ENCODE measurements at places on chromosomes 2 and 18.

DNA sequence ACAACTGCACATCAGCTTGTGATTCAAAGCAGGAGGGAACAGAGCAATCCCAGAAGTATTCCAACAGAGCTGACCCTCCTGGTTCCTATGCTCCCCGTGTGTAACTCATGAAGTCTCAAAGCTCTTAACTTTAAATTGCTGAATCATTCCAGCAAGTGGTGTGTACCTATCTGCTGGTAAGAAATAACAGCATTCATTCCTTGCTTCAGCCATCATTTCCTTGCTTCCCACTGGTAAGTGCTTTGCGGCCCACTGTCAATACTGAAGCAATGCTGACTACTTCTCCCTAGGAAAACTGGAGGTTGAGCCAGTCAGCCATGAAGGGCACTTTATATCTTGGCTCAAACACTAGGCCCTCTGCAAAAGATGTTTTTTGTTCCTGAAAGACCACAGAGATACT lies 222.4 kb downstream of the EXOC6B start:
- DNase-seq: peak; percentile 47

- peak; percentile 22 for DNase-seq
Observed at GRCh38 chr18:36476433-36476832, 178.9 kb downstream of the FHOD3 start.

DNA sequence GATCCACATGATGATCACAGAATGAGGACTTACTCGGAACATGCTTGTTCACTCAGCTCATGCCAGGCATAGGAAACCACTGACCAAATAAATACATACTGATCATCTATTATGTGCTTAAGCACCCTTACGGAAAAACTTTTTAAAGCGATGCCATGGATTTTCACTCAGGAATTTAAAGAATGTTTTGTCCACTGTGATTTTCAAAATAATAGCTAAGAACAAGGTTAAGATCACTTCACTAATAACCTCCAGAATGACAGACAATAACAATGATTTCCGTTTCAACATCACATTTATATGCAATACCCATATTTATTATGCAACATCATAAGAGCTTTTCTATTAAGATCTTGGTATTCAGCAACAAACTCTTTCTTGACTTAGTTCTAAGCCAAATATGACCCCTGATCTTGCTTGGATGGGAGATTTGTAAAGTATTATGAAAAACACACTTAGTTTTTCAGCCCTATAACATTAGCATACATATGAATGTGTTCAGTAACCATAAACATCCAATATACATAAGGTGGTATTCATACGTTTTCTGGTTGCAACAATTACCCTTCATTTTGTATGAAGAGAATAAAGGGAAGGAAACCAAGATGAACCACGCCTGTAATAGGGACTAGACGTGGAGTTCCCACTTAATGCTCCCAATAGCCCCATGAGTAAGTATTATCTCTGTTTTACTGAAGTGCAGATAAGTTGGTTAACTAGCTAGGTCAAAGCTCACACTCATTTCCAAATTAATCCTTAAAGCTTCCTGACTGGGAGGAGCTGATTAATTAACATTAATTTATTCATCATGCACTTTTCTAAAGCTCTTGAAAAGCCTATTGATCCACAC lies 1.9 kb downstream of the CD302 start:
- DNase-seq: peak; percentile 59

DNA sequence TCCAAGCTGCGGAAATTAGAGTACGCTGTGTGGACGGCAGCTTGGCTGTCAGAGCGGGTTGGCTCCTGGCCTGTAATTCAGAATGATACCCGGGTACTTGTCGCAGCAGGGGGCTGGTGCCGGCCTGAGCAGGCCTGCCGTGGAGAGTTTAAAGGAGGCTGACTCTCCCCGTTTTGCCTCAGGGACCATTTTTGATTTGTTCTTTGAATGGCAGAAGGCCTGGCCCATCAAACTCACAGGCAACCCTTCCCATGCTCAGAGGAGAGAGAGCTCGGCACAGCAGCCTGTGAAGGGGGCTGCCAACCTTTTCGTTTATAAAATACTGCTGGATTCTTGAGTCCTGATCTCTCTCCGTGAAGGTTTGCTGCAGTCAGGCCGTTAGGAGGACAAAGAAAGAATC lies 151.3 kb downstream of the KLHL29 start:
- DNase-seq: no peak

GRCh38 chr2:57842531-57842930 lies 204.1 kb upstream of the VRK2 start:
- DNase-seq: no peak

DNA sequence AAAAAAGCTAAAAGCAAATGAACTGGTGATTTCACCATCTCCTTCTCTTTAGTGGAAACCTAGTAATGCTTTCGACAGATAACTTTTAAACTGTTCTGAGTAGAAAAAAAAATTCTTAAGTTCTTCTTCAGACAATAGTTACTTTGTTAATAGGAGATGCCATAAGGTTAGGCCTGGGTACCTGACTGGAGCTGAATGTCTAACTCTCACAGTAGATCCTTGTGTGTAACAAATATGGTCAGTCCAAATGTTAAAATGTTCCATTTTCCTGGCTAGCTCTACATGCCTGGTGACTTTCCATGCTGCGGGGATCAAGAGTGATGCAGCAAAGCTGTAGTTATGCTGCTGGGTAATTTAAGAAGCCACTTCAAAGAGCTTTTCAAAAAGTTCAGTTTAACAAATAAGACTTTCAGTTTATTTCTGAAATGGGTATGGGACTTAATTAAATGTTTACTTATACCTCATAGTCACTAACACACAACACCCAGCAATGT lies 264.0 kb upstream of the SESTD1 start:
- DNase-seq: no peak

DNA sequence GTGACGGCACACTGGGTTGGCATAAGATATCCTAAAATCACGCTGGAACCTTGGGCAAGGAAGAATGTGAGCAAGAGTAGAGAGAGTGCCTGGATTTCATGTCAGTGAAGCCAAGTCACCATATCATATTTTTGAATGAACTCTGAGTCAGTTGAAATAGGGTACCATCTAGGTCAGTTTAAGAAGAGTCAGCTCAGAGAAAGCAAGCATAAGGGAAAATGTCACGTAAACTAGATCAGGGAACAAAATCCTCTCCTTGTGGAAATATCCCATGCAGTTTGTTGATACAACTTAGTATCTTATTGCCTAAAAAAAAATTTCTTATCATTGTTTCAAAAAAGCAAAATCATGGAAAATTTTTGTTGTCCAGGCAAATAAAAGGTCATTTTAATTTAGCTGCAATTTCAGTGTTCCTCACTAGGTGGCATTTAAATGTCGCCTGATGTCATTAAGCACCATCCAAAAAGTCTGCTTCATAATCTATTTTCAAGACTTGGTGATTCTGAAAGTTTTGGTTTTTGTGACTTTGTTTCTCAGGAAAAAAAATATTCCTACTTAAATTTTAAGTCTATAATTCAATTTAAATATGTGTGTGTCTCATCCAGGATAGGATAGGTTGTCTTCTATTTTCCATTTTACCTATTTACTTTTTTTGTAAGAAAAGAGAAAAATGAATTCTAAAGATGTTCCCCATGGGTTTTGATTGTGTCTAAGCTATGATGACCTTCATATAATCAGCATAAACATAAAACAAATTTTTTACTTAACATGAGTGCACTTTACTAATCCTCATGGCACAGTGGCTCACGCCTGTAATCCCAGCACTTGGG lies 19.6 kb downstream of the RSAD2 start:
- DNase-seq: peak; percentile 49

DNA sequence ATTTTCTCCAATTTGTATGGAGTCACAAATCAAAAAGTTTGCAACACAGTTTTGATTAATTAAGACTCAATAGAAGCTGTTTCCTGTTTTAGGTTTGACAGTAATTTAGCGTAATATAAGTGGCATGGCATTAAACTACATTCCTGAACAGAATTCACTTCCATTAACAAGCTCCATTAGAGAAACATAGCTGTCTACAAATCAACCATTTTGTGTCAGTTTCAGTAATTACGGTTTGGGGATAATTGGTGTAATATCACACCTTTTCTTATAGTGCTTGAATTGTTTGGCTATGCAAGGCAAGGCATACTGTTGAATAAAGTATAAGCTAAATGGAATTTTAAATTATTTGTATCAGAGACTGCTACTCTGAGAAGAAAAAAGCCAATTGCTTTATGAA lies 585.5 kb downstream of the CBLN2 start:
- DNase-seq: no peak

All from iris pigment epithelial cell (primary cell).